Activated effector memory CD4-positive, alpha-beta T cell treated with Interleukin-2 at 50 U/mL for 16 hours (primary cell): ENCODE measurements at places on chromosomes 5 and 9.

GRCh38 chr9:128375865-128376264, 4.7 kb downstream of the URM1 start:
- DNase-seq: no peak

DNA sequence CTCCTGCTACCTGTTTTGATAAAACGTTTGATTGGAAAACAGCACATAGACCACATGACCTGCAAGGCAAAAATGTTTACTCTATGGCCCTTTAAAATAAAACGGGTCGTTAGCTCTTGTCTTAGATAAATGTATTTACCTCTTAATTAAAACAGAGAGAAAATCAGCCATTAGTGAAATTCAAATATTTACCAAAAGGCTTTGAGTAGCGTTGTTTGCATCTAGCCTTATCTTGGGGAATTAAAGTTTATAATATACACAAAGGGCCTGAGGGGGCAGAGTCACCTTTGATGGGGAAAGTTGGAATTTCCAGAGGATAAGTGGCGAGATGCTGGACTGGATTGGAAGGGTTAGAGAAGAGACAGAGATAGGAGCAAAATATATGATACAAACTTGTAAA, 111.3 kb downstream of the FBXO4 start:
- DNase-seq: no peak

GRCh38 chr5:160930406-160930805, 78.4 kb upstream of the ATP10B start:
- DNase-seq: no peak

DNA sequence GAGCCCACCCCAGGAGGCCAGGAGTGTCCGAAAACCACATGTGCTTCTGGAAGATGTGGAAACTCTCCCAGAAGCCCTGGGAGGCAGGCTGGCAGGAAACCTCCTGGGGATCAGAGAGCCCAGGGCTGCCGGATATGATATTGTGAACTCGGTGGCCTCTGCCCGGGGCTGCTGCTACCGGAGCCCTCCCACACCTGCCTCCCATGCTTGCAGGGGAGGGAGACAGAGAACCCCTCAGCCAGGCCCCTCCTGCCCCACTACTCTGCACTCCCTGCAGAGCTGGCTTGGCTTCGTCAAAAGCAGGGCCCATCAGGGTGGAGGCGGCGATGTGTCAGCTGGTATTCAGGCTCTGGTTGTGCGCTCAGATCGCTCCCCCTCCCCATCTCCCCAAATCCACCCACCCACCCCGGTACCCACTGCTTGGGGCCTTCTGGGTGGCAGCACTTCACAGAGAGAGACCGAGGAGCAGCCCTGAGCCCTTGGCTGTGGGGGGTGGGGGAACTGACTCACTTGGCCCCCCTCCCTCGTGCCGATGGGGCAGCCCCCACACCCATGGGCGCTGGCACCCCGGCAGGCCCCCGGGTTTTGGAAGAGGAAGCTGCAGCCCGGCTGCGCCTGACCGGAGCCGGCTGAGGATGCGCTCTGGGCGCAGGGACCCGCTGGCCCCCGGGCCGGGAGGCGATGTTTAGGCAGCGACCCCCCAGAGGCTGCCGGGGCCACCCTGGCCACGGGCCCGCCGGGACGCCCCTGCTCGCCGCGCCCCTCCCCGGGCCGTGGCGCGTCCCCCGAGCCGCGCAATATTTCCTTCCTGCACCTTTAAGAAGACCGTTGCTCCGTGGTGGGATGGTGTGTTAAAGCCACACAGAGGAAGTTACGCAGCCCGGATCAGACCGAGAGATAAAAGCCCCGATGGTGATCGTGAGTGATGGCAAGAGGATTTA, 786 bp upstream of the NTNG2 start:
- DNase-seq: peak; percentile 31

DNA sequence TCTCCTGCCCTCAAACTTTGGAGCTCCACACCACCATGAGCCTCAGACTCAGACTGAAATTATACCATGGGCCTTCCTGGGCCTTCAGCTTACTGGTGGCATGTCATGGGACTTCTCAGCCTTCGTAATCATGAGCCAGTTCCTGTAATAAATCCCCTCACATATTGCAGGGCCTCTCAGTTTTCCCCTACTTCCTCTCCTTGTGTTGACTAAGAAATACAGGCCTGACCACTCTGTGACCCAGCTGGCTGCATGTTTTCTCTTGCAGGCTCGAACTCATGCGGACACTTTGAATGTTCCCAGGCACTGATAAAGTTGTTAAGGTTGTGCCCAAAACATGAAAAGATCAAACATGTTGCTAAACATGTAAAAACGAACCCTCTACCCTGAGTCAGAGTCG, 26.2 kb upstream of the SHC3 start:
- no peak for DNase-seq

- DNase-seq: peak; percentile 60
Measured at GRCh38 chr9:137028263-137029057, 423 bp upstream of the ABCA2 start.

- DNase-seq: no peak
Measured at GRCh38 chr5:105953616-105954015, 1717.1 kb downstream of the EFNA5 start.

- DNase-seq: no peak
Measured at GRCh38 chr9:81371824-81372223, 317.5 kb downstream of the TLE1 start.
